ENCODE measurements at places on chromosomes 2 and 18.

GRCh38 chr2:109630441-109631430 lies 16.6 kb downstream of the SOWAHC start:
- peak; percentile 19 for DNase-seq

GRCh38 chr2:214902286-214902685 lies 92.8 kb upstream of the BARD1 start:
- DNase-seq, result no peak

- no peak for DNase-seq
These were observed 47.2 kb downstream of the SLC14A2 start for GRCh38 chr18:45662468-45662867.

DNA sequence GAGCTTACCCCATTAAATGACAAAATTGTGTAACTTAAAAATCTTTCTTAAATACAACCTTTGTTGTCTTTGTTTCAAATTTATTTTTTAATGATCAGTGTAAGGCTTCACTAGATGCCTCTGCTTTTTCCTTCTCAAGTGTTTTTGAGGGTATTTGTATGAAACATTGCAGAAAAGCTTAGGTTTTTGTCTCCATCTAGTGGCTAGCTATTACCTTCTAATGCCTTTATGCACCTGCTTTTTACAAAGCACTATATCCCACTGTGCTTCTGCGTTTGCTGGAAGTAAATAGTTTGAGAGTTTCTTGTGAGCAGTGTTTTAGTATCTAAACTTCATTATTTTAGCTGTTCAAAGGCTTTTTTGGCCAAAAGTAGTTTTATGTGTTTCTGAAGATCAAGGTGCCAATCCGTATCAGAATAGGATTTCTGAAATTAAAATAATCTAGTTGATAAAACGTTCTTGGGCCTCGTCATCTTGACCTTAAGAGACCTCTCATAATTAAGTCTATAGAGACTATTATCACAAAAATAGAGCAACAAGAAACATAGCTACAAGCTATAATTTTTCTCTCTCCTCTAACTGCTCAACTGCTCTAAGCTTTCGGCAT lies 47.0 kb downstream of the IWS1 start:
- peak; percentile 54 for DNase-seq

GRCh38 chr2:30331869-30332268 lies 100.5 kb downstream of the LBH start:
- no peak for DNase-seq

GRCh38 chr2:174717273-174717672 lies 47.0 kb downstream of the CHRNA1 start:
- DNase-seq, result no peak

DNA sequence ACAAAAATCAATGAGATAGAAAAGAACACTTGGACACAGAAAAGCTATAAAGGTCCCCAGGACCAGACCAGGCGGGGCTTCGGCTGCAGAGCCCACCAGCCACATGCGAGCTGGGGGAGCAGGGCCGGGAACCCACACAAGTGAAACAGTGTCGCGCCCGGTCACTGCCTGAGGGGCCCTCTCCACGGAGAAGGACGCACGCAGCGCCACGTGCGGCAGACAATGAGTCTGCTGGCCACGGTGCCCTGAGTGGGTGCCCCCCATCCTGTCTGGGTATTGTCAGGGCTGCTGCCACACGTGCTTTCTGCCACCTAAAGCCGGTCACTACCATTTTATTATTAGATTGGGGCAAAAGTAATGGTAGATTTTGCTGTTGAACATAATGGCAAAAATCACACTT lies 207.9 kb upstream of the HDAC4 start:
- DNase-seq, result no peak

GRCh38 chr2:150561076-150561475 lies 73.6 kb upstream of the RND3 start:
- no peak for DNase-seq

GRCh38 chr18:79056827-79057367 lies 12.3 kb upstream of the ATP9B start:
- no peak for DNase-seq

Measured in suppressor macrophage treated with lipopolysaccharide for 4 hours (primary cell).